ENCODE measurements at places on chromosomes 3 and 15.

GRCh38 chr3:249587-250262 is 53.2 kb downstream of the CHL1 start:
- DNase-seq = no peak

- no peak for DNase-seq
These were observed 7.3 kb downstream of the MYO5C start for GRCh38 chr15:52288051-52288942.

- peak; percentile 18 for DNase-seq
These were observed 53.0 kb upstream of the MME start for GRCh38 chr3:155026999-155027591.

DNA sequence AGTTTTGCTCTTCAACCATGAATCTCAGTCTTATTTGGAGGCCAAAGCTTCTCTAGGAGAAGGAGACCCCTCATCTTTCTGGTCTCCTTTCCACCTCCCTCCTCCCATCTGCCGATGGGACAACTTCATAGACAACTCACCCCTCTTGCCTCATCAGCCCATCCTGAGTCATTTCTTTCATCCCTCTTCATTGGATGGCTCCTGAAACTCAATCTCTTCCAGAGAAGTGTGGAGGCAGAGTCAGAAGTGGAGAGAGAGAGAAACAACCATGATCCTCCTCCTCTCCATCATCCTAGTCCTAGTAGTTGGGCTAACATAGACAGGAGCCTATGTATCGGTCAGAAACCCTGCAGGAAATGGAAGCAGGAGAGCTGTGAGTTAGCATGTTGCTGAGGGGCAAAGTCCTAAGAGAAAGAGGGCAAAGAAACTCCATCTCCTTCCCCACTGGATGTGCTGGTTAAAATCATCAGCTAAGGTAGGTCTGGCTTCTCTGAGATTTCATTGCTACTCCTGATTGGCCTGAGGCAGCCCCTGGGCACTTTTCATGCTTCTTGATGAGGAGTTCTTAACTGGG is 21.3 kb upstream of the HCN4 start:
- DNase-seq = no peak

GRCh38 chr3:3699816-3700633 is 99.2 kb upstream of the LRRN1 start:
- DNase-seq = no peak

DNA sequence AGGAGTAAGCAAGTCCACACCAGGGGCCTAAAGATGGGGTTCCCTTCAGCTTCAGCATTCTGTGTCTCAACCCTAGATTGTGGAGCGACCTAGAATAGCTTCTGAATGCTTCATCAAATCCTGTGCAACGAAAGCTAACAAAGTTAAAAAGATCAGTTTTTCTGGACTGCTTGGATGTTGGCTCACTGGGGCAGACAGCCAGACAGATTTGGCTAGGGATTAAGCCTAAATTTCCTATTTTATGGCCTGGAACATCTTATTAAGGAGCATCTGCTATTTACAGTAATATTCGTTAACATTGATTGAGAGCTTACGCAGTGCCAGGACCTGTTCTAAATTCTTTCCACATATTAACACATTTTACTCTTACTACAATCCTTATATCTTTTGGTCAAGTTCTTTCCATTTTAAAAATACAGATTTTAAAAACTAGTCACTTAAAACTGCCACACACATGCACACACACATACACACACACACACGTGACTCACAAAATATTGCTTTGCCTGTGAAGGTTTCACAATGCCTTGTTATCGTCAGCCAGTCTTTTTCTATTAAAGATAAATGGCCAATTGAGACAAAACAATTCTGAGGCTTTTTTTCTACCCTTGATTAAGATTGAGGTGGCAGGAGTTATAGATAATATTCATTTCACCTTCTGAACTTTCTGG is 173.3 kb upstream of the SNTN start:
- no peak for DNase-seq

DNA sequence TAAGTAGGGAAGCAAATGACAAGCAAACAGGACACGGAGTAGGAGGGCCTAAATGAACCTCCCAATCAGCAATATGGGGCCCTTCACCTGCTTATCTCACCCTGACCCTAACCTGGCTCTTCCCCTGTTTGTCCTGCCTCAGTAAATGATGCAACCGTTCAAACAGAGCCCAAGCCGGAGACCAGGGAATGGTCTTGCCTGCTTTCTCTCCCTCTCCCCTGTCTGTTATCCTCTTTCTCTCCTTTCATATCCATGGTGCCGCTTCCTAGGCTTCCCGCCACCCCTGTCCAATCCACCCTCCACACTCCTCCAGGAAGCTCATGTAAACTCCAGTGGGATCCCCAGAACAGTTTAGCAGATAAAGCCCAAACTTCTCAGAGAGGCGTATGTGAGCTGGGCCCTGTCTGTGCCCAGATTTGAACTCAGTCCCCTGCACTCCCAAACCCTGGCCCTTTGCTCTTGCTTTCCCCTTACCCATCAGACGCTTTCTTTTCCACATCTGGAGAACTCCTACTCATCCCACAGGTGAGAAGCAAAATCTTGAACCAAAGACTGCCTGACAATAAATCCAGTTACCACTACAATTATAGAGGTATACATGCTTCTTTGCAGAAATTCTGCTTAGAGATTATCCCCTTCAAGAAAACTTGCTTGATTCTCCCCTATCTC is 45.7 kb upstream of the STT3B start:
- no peak for DNase-seq

DNA sequence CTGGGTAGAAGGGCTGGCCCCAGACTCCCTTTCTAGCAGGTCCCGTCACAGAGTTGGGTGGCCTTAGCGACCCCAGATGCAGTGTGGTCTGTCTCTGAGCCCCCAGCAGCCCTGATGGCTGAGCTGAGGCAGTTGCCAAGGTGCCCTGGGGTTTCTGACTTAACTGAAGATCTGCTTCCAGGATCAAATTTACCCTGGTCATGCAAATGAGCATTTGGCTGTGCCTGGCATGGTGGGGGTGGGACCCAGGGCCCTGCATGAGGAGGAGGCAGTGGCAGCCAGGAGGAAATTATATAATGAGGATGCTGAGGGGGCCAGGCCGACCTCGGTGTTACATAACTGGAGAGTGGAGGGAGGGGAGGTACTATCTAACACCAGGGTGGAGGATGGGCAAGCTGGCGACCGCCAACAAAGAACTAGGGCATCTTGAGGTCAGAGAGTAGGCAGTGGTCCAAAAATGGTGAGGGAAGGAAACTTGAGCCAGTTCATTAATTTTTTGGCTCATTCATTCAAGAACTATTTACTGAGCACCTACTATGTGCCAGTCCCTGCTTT is 16.4 kb downstream of the PLEKHO2 start:
- DNase-seq = no peak

- DNase-seq = peak; percentile 55
These were observed at the start of gene C3orf33 for GRCh38 chr3:155805802-155806618. C3orf33 (minus strand) TSS chr3:155806278; CDS start chr3:155806252, 26 bp downstream.

- DNase-seq = no peak
These were observed 16.1 kb upstream of the ATP8B4 start for GRCh38 chr15:50135031-50135551.

- DNase-seq = peak; percentile 69
These were observed 80.0 kb upstream of the SKOR1 start for GRCh38 chr15:67745073-67746006.

- DNase-seq = no peak
These were observed 229.6 kb upstream of the WNT5A start for GRCh38 chr3:55716611-55717225.

DNA sequence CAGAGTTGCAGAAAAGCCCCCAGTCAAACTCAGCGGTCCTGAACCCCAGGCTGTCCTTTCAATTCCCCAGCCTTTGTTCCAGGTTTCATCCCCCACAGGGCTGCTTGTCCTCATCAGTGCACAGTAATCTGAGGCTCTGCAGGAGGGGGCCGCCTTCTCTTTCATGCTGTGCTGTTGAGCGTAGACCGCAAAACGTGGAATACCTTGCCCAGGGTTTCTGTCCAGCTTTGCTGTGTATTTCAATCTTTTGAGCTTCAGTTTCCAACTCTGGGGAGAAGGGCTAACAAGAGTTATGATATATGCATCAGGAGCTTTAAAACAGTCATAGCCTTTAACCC is 64.8 kb downstream of the FAM43A start:
- DNase-seq = no peak

DNA sequence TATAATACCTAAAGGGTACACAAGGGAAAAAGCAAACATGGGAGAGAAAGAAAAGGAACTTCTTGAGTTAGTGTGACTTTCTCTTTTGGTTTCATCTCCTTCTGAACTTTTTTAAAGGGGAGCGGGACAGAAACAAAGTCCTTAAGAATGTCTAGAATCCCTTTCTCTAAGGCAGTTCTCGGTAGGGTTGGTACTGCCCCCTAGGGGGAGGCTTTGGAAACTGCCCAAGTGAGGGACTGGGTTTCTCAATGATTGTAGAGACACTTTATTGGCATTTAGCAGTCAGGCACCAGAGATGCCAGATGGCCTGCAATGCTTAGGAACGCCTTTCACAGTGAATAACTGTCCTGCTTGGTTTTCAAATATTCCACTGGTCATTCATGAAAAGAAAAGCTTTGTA is 172.7 kb downstream of the WDR72 start:
- DNase-seq = no peak

DNA sequence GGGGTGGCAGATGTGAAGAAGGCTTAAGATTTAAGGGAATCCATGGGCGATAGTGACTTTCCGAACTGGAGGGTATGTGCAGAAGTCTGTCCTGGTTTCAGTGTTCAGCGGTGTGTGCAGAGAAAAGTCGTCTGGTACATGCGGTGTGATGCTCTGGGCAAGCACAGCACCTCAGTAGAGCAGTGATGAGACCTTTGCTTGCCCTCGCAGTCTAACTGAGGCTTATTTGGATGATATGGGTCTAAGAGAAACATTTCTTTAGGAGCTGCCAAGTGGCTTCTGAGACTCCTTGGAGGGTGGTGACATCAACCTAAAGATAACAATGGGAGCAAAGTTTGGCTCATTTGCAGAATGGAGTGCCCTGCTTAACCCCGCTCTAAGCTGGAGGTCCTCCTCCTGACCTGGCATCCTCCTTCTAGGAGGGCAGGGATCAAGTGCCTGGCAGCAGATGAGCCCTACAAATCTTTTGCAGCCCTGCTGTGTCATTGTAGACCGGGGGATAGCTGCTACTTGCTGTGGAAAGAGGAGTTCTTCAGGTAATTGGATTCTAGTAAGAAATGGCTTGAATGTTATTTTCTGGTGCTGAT is 228.1 kb upstream of the AZI2 start:
- DNase-seq = no peak

- no peak for DNase-seq
These were observed 19.4 kb upstream of the NFKBIZ start for GRCh38 chr3:101829874-101830273.

GRCh38 chr3:185059766-185060165 is 93.1 kb downstream of the C3orf70 start:
- peak; percentile 65 for DNase-seq

DNA sequence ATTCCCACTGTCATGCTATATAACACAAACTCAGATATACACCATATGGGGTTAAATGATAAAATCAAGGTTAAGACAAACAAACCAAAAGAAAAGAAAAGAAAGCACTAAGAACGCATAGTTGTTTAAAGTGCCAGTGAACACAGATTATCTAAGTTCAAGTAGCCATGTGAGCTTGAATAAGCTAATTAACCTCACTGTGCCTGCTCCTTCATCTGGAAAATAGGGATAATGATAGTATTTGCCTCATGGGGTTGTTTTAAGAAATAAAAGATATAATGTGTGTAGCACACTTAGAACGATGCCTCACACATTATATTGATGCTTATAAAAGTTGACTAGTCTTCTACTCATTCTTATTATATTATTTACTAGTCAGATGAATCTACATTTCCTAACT is 72.6 kb upstream of the IL12A start:
- no peak for DNase-seq
